ENCODE measurements at places on chromosomes 6 and 20. TPM values are rescaled to one million over a fixed set of nuclear protein-coding genes. Genes with fewer than 3 reads are reported as not detected.

GRCh38 chr20:36883977-36884535 is 8.1 kb downstream of the TLDC2 start:
- DNase-seq = no peak

GRCh38 chr20:7196481-7196880 is 429.0 kb downstream of the BMP2 start:
- DNase-seq = no peak

- no peak for DNase-seq
Measured at GRCh38 chr6:33994472-33995308, 151.2 kb downstream of the GRM4 start.

GRCh38 chr20:63577317-63577894 is 3.4 kb upstream of the HELZ2 start:
- no peak for DNase-seq

Gene TGM3
- 0.61 TPM for polyA plus RNA-seq

Gene BANF2
- not detected for polyA plus RNA-seq

All from hindlimb muscle (tissue), 1 donor.